ENCODE measurements at places on chromosomes 11 and 22.

DNA sequence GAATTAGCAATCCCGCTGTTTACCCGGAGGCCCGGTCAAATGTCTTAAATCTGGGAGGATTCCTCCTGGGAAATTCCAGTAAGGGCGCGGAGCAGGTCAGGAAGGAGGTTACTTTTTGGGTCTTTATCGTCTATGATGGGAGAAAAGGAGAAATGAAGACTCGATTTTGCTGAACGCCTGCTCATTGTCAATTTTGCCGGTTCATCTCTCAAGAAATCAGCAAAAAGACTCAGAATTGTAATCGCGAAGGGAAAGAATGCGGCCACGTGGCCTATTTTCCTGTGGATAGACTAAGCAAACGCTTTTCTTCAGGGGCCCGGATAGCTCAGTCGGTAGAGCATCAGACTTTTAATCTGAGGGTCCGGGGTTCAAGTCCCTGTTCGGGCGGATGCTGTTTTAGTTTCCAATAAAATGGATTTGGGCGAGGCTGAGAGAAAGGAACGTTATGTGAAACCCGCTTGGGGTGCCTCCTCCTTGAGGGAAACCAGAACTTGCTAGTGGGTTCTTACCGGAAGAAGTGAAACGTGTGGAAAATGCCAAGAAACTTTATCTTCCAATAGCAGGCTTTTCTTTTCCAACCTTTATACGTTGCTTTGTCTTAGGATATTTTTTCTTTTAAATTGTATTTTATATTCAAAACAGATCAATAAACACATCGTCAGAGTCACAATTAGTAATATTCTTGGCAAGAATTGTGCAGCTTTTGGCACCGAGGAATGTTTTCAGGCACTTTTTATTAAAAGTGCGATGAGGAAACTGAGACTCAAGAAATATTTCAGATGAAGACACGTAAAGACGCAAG lies 45.0 kb downstream of the OR4D9 start:
- peak; percentile 60 for DNase-seq

GRCh38 chr11:5531053-5531831 lies 14.7 kb upstream of the UBQLNL start:
- DNase-seq, result no peak

DNA sequence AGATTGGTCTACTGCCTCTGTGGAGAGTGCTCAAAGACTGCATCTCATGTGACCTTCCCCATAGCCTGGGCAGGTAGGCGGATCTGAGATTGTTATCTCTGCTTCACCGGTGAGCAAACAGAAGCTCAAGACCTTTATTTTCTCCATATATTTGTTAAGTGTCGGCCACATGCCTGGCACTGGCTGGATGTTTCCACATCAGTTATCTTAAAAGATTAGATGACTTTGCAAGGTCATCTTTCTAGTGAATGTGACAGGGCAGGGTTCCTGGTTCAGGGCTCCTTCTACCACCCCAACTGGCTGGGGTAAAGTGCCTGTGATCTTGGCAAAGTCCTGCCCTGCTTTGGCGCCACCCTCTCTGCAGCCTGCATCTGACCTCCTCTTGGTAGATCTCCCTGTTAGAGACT lies 125.0 kb downstream of the CCDC81 start:
- DNase-seq, result no peak

- no peak for DNase-seq
Measured at GRCh38 chr11:95363164-95363563, 132.2 kb upstream of the SESN3 start.

DNA sequence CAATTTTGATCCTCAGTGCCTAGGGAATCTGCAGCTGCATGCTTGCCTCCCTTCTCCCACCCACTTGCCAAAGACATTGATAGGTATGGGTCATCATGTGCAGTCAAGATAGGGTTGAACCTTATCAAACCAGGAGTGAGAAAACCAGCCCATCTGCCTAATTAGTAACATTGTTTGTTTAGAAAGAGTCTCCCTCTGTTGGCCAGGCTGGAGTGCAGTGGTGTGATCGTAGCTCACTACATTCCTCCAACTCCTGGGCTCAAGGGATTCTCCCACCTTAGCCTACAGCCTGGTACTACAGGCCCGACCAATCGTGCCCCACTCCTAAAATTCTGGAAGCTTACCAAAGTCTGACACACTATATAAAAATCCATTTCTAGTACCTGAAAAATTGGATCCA lies 4.6 kb downstream of the C11orf71 start:
- DNase-seq, result no peak

- no peak for DNase-seq
Measured at GRCh38 chr11:26741036-26741435, 19.2 kb upstream of the SLC5A12 start.

- no peak for DNase-seq
Measured at GRCh38 chr11:133678191-133678590, 145.9 kb upstream of the OPCML start.

DNA sequence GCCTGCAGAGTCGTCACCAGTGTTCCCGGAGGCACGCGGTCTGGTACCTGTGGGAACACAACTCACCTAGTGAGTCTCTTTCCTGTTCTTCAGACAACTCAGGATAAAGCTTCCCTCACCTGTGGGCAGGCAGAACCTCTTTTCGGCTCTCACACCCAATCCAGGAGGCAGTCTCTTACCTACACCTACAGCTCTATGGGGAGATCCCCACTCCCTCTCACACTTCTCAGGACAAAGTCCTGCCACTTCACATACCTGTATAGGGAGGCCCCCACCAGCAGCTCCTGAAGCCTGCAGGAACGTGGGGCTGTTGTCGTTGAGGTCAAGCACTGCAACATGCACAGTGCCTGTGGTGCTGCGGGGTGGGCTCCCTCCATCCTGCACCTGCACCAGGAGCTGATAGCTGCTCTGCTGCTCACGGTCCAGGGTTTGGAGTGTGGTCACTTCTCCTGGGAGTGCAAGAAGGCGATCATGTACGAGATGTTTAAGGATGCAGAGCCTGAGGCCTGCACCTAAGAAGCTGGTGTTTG lies 12.2 kb upstream of the TPP1 start:
- DNase-seq, result no peak

- no peak for DNase-seq
Measured at GRCh38 chr11:128814856-128815705, 52.0 kb downstream of the KCNJ1 start.

GRCh38 chr11:102410382-102410784 lies 42.2 kb downstream of the TMEM123 start:
- DNase-seq, result no peak

GRCh38 chr11:73883856-73884255 lies 7.1 kb downstream of the PAAF1 start:
- no peak for DNase-seq

- DNase-seq, result no peak
Measured at GRCh38 chr11:92948116-92948515, 21.3 kb upstream of the MTNR1B start.

DNA sequence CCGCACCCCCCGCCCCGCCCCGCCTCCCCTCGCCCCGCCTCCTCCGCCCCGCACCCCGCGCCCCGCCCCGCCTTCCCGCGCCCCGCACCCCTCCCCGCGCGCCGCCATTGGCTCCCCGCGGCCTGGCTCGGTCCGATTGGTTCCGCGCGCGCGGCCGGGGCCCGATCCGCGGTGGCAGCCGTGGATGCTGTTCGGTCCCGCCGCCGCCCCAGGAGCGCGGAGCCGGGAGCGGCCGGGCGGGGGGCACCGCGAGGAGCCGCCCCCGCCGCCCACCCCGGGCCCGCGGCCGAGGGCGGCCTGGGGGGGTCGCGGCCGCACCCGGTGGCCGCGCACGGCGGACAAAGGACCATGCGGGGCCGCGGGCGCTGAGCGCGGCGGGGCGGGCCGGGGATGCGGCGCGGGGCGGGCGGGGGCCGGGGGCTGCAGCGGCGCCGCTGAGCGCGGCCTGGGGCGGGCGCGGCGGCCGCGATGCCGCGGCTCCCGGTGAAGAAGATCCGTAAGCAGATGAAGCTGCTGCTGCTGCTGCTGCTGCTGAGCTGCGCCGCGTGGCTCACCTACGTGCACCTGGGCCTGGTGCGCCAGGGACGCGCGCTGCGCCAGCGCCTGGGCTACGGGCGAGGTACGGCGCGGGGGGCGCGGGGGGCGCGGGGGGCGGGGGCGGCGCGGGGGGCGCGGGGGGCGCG lies at the start of gene B4GALNT4:
Gene B4GALNT4, plus strand, starts transcription at position 164 of the 683 bp plus-strand sequence. Its CDS starts 305 bp downstream, at position 469.
- peak; percentile 32 for DNase-seq

DNA sequence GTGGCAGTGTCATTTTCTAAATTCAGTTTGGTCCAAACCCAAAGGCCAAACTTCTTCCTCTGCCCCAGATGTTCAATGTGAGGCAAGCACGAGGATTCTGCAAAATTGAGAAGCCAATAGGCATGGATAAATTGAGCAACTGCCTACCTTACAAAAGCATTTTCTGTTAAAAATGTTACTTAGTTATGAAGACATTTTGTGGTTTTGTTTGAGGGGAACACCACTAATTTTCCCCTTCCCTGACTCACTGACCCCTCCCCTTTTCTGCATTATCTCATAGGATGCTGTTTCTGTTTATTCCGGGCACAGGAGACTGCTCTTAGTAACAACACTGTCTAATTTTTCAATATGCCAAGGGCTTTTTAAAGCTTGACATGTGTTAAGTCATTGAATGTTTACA lies 462.8 kb downstream of the INSC start:
- no peak for DNase-seq

DNA sequence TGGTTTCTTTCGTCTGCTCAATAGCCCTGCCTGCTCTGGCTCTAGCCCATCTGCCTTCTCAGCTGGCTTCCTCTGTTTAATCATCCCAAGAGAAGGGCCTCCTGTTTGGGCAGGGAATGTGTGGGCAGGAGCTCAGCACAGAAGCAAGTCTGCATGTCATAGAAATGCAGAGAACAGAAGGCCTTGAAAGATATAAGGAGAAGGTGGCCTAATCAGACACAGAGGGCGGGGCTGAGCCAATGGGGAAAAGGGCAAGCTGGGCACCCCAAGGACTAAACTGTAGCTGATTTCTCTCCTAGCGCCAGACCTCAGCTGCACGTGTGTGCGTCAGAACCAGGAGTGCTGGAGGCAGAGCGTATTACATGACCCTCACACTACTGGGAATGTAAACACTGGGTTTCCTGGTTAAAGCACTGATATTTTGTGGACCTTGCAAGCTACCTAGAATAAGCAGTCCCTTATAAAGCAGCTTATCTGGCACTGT lies 7.6 kb upstream of the CCKBR start:
- no peak for DNase-seq

DNA sequence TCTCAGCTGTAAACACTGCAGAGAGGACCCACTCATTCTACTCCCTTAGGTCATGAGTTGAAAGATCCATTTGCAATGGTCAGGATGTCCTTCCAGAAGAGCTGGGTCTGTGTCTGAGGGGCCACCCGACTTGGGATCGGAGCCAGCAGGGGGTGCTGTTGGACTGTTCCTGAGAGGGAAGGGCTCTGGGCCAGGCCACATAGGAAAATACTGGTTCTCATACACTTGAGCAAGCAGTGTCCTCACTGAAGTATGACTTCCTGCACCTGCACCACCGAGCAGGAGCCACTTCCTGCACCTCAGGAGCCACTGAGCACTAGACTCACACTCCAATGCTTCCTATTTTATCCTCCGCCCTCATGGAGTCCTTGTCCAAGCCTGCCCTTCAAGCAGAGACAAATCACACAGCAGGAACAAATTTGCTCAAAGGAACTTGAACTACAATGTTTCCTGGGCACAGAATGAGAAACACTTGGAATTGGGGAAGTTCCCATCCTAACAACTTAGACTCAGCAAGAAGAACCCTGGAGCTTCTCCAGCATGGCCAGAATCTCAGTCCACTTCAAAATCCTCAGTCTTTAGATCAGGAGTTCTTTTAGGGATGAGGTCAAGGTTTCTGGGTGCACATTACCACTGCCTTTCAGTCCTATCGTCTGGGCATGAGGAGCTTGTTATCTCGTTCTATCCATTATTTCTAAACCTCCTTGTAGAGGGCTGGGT lies 36.6 kb upstream of the VPREB1 start:
- peak; percentile 70 for DNase-seq
